ENCODE measurements at places on chromosomes 4 and X.

- DNase-seq, result no peak
These were observed 1457.2 kb upstream of the PCDH7 start for GRCh38 chr4:29262986-29263385.

GRCh38 chr4:57116245-57116644 is 6.1 kb upstream of the IGFBP7 start:
- DNase-seq, result no peak

GRCh38 chrX:154733066-154733425 is 17.8 kb downstream of the GAB3 start:
- no peak for DNase-seq

GRCh38 chr4:86307432-86307831 is 52.4 kb downstream of the MAPK10 start:
- DNase-seq, result no peak

- no peak for DNase-seq
These were observed 63.2 kb downstream of the MID1 start for GRCh38 chrX:10557166-10557565.

- DNase-seq, result no peak
These were observed 15.0 kb upstream of the AKAP17A start for GRCh38 chrX:1576201-1576992.

- DNase-seq, result no peak
These were observed 2.8 kb downstream of the ERVMER34-1 start for GRCh38 chr4:52748432-52748831.

GRCh38 chr4:35644591-35644990 is 599.7 kb downstream of the ARAP2 start:
- no peak for DNase-seq

DNA sequence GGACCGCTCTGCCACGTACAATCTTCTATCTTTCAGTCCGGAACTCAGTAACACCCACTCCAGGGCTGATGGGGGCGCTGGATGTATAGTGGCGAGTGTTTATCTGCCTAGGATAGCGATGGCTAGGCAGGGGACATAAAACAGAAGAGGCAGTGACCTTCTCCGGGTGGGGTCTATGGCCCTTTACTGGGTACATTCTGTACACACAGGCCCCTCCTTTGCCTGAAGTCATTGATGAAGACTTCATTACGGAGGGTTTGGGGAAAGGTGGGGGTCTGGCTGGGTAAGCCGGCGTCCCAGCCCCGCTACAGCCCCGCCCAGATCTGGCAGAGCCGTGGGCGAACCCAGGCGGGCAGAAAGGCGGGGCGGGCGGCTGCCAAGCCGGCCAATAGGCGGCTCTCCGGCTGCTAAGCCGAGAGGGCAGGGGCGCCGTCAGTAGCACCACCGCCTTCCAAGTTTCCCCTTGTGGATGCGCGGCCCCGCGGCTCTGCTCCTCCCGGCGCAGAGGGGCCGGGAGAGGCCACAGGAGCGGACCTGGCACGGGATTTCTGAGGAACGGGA is at the start of gene CHST7:
Gene CHST7 (plus strand): TSS at position 435 of the 561 bp plus-strand sequence. CDS start 167 bp downstream, outside the sequence.
- peak; percentile 47 for DNase-seq

DNA sequence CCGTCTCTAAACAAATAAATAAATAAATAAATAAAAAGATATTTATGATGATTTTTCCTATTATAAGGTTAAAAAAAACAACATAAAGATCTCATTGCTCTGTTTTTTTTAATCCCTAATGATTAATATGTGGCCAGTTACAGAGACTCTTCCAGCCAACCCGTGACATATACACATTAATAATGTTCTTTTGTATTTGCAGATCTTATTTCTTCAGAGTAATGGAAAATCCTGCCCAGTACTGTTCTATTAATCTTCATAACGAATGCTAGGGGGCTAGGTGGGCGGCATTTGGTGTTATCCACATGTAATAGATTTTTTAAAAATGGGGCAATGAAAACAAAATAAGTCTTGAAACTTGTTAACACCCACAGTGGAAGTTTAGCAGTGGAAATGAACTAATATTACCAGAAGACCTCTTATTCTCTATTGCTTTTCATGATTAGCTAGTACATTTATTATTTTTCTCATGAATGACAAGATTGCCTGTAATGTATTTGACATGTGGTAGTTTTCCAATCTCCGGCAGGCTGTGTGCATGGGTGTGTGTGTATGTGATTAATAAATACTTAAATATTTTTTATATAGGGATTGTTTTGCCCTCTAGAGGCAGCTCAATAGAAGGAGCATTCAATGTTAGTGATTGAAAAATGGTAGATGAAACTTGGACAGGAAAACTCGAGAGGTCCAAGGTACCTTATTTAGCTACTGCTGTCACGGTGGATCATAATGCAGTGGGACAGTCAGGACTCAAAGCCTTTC is 457.4 kb downstream of the IL1RAPL1 start:
- no peak for DNase-seq

- no peak for DNase-seq
These were observed 148.3 kb downstream of the MGST2 start for GRCh38 chr4:139813881-139814280.

DNA sequence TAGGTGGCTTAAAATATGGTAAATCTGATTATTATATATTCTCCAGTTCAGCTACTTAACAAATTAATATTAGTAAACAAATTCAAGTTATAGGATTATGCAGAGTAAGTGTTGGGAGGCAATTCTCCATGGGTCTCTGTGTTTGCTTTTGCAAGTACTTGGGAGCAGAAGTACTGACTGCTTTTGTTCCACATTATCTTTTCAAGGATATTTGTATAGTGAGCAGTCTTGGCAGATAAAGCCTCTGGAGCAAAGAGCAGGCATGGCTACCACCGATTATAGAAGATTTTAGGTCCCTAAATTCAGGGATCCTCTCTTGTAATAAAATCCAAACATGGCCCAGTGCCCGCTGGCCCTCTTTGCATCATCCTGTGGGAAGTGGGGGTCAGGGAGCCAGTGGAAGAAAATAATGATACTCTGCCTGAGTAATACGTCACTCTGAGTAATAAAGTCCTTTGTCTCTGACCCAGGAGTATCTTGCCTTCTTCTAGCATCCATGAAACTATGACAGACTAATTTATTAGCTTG is 23.2 kb downstream of the NDNF start:
- no peak for DNase-seq

GRCh38 chrX:11059933-11060332 is 51.2 kb upstream of the HCCS start:
- no peak for DNase-seq

GRCh38 chr4:106584337-106584989 is 215.9 kb upstream of the GIMD1 start:
- DNase-seq, result no peak
